Activated CD8-positive, alpha-beta memory T cell treated with anti-CD3 and anti-CD28 coated beads for 36 hours (primary cell): ENCODE measurements at places on chromosomes 1 and 21. TPM values are rescaled to one million over a fixed set of nuclear protein-coding genes. Genes with fewer than 3 reads are reported as not detected.

VAV3 gene
- 5.2 TPM for total RNA-seq

TRAF3IP3 gene
- 197 TPM for total RNA-seq

KRTAP7-1 gene
- not detected for total RNA-seq

RAB42 gene
- total RNA-seq, result not detected

OLFML3 gene
- 0.15 TPM for total RNA-seq

GSTM4 gene
- 1.4 TPM for total RNA-seq

PADI3 gene
- total RNA-seq, result not detected

HIVEP3 gene
- total RNA-seq, result 26.3 TPM

GBP7 gene
- total RNA-seq, result 0.08 TPM

CBS gene
- 14.1 TPM for total RNA-seq

TRNAU1AP gene
- total RNA-seq, result 42.9 TPM

FMO2 gene
- total RNA-seq, result not detected

MYBPHL gene
- total RNA-seq, result not detected

SV2A gene
- total RNA-seq, result 8.8 TPM

KCND3 gene
- total RNA-seq, result not detected

ARMH1 gene
- 49.6 TPM for total RNA-seq

CCDC27 gene
- not detected for total RNA-seq

AGMAT gene
- total RNA-seq, result 20.3 TPM

TNNT2 gene
- not detected for total RNA-seq

ANGPTL3 gene
- total RNA-seq, result not detected

RNU1-4 gene
- total RNA-seq, result 907 TPM

KCNAB2 gene
- total RNA-seq, result 200 TPM
